SIG-M5 (cell line): ENCODE measurements at places on chromosomes 6 and 20.

DNA sequence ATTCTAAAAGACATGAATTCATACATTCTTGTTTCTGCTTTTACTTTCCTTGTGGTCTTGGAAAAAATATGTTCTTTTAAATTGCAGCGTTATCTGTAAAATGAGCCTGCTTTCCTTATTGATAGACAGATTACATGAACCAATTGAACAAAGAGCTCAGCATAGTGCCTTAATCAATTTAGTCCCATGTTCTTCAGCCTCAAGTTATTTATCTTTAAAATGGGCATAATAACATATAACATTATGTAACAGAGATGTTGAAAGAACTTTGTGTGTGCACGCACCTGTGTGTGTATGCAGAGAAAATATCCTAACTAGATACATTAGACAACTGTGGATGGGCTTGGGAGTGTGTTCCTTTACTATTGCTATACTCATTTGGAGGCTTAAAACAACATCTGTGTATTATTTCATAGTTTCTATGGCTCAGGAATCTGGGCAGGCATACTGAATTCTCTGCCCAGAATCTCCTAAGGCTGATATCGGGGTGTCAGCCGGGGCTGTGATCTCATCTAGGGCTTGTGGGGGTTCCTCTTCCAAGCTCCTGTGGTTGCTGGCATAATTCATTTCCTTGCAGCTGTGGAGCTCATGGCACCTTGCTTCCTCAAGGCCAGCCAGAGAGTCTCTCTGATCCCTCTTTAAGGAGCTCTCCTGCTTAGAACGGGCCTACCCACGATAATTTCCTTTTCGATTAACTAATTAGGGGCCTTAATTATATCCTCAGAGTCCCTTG lies 194.1 kb downstream of the ARID1B start:
- DNase-seq = no peak

DNA sequence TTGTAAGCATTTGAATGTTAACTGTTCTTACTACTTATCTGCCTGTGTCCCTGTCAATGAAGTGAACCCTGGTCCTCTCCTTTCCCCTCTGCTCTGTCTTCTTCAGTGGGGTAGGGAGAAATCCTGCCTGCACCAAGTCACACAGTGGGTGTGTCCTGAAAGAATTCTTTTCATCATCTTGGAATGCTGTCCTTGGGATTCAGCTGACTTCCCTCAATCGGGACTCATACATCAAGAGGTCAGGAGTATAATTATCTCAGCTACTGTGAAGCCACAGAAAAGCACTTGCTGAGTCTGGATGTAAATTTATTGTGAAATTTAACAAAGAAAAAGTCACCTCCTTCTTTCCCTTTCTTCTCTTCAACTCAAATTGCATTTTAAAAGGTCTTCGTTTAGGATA lies 328.5 kb downstream of the SOX4 start:
- DNase-seq = no peak

GRCh38 chr6:53723331-53723730 lies 57.8 kb upstream of the KLHL31 start:
- DNase-seq = no peak

GRCh38 chr20:31652917-31653396 lies 15.2 kb downstream of the COX4I2 start:
- no peak for DNase-seq

DNA sequence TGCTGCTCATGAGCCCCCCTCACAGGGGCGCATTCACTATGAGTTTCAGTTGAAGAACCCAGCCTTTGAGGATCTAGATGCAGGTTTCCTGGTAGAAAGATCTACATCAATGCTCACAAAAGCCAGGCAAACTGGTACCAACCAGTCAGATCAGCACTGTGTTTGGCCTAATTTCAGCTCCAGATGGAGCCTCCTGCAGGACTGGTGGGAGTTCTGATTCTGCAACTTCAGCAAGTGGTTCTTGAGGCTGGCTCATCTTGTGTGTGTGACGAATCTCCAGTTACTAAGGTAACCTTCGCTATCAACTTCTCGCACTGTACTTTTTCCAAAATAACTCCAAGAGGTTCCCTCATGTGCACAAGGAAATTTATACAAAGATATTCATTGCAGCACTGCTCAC lies 118.8 kb downstream of the ZMYND8 start:
- no peak for DNase-seq

- no peak for DNase-seq
These were observed 41.4 kb downstream of the AGPAT4 start for GRCh38 chr6:161232467-161232866.

GRCh38 chr6:15845492-15845891 lies 182.7 kb upstream of the DTNBP1 start:
- DNase-seq = no peak

GRCh38 chr6:18976966-18977365 lies 589.8 kb downstream of the RNF144B start:
- DNase-seq = no peak

DNA sequence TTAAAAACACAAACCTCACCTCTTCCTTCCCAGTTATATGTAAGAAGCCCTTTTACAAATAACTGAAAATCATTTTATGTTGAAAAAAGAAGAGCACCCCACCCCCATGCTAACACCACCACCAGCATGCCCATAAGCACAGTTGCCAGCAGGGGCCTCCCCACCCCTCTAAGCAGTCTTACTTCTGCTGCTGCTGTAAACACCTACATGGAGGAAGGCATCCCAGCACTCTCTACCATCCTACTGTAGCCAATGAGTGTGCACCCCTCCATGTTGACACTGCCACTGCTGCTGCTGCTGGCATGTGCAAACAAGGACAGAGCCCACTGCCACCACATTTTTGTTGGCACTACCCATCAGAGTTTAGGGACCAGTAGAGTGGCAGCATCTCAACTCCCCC lies 49.6 kb upstream of the PHIP start:
- no peak for DNase-seq

GRCh38 chr6:17494919-17495318 lies 101.5 kb downstream of the CAP2 start:
- DNase-seq = no peak

- no peak for DNase-seq
These were observed 15.0 kb downstream of the DUSP22 start for GRCh38 chr6:307065-307814.

DNA sequence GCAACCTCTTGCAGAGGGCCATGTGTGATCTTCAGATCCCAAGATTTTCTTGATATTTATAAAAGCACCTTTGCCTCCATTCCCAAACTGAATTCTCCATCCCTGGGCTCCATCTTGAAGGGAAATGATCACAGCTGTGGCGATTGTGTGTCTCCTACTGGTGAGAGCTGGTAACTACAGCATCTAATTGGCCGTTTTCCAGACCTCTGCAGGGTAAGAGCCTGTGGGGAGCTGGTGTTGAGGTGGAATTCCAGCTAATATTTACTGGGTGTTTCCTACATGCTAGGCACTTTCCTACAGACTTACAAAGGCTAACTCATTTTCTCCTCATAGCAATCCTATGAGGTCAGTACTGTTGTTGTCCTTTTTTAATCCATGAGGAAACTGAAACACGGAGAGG lies 59.2 kb upstream of the FNDC1 start:
- no peak for DNase-seq

DNA sequence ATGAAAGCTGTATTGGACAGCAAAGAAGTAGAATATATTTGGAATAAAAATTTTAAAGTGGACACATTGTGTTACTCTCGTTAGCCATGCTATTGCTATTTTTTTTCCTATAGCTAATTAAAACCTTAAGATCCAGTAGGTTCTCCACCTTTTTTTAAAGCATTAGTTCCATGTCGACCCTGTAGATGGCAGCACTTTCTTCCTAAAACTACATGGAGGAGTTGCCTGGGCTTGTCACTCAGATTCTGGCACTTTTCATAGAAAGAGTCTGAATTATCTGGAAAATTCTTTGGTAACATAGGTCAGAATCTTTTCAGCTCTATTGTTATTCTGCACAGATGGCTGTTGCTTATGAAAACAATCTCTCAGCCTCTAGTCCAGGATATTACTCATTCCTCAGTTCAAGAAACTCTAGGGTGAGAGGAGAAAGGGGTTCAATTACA lies 42.0 kb upstream of the ESR1 start:
- DNase-seq = no peak

DNA sequence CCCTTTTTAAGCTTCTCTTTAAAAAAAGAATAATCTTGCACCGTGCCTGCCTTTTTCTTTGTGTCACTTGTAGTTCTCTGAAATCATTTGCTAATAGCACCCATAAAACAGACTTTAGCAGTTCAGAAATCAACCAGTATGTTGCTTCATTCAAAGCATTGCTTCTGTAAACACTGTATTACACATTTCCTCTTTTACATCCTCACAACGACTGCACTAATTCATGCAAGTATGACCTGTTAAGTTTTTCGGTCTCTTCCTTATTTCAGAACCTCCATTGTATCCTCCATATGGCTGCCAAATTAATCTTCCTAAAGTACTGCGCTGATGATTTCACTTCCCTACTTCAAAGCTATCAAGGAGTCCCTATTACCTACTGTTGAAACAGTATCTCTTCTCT lies 142.9 kb upstream of the RNF217 start:
- DNase-seq = no peak

DNA sequence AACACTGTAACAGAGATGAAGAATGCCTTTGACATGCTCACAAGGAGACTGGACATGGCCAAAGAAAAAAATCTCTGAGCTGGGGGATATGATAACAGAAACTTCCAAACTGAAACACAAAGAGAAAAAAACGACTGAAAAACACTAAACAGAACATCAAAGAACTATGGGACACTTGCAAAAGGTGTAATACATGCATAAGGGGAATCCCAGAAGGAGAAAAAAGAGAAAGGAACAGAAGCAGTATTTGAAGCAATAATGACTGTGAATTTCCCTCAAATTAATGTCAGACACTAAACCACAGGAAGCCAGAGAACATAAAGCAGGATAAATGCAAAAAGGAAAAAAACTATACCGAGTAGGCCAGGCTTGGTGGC lies 117.4 kb upstream of the ARID1B start:
- no peak for DNase-seq

GRCh38 chr6:136387316-136387715 lies 97.7 kb upstream of the BCLAF1 start:
- DNase-seq = no peak

GRCh38 chr20:40397467-40397866 lies 291.6 kb downstream of the MAFB start:
- no peak for DNase-seq

DNA sequence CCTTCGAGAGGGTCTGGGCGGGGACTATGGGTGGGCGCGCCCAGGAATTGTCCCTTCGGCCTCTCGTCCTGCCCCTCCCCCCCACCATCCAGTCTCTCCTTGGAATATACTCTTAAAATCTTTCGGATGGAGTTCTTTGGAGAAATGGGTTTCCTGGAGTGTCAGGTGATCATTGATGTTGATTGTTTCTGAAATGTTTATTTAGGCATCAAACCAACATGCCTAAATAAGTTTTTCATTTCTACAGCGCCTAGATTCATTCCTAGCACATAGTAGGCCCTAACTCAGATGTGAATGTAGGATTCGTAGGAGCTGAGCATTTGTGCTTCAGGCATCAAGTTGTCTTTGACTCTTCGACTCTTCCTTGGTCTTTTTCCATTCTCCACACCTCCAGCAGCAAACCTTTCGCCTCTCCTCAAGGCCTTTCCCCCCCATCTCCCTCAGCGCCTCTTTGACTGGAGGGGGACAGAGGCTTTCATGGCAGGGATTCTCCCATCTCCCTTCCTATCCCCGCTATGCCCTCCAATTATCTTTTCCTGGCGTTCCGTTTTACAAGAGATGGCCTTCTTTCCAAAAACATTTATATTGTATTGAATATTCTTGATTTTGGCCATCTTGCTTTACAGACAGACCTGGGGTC lies 610 bp downstream of the CASP8AP2 start:
- no peak for DNase-seq

DNA sequence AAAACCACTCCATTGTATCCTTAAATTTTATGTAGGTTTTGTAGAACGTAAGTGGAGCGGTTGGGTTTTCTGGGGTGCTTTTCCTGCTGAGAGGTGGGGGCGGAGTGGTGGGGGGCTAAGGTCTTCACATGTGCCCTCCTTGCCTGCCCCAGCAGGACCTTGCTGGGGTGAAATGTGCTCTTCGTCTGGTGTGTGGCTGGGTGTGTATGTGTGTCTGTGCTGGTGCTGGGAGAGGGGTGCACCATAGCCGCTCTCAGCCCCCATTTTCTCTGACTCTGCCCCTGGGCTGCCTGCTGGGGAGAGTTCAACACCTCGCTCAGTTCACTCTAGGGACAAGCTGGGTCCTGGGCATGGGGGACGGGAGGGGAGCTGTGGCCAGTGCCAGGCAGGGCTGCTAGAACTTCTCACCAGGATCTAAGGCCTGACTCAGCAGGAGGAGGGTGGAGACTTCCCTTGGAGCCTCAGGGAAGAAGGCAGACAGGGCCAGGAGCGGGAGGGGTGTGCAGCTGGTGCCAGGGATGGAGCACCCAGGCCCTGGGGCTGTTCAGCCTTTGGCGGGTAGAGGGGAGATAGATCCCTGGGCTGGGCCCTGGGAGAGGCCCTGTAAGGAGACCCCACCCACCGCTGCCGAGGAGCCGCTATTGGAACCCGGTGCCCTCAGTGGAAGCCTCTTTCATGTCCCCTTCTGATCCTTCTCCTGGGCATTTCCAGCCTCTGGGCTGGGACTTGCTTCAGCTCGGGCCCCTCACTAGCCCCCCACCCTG lies 4.8 kb downstream of the SOX18 start:
- DNase-seq = no peak

DNA sequence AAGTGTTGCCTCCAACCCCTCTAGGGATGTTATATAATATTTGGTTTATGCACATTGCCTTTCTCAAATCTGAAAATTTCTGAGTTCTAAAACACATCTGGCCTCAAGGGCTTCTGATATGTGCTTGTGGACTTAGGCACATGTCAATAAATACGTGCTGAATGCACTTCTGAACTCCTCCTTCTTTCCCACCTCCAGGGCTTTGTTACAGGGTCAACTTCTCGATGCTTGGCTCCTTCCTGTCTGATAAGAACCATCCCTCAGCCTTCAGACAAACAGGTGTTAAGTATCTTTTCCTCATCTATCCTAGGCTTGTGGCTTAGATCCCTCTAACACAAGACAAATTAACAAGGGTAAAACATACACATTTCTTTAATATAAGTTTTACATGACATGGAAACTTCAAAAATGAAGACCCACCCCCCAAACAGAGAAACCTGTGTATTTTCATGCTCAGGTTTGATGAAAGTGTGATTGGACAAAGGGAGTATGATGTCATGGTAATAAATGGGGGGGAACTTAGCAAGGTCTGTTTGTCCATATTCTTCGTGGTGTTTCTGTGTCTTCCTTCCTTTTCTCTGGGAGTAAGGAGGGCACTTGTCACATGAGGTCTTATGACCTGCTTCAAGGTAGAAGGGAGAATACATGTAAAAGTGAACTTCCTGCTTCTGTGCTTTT lies 326.9 kb downstream of the CD83 start:
- no peak for DNase-seq

GRCh38 chr6:48866682-48867081 lies 596.4 kb downstream of the MMUT start:
- DNase-seq = no peak

- DNase-seq = no peak
These were observed 84.6 kb upstream of the TCF21 start for GRCh38 chr6:133804265-133804664.

DNA sequence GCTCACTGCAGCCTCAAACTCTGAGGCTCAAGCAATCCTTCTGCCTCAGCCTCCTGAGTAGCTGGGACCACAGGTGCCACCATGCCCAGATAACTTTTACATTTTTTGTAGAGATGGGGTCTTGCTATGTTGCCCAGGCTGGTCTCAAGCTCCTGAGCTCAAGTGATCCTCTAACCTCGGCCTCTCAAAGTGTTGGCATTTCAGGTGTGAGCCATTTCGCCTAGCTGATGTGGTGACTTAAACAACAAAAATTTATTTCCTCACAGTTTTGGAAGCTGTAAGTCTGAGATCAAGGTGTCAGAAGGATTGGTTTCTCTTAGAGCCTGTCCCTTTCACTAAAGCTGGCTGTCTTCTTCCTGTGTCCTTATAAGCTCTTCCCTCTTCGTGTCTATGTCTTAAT lies 15.0 kb upstream of the JARID2 start:
- DNase-seq = no peak

GRCh38 chr6:145228962-145229582 lies 506.2 kb downstream of the EPM2A start:
- DNase-seq = no peak
